ENCODE measurements at places on chromosomes 1 and 21.

DNA sequence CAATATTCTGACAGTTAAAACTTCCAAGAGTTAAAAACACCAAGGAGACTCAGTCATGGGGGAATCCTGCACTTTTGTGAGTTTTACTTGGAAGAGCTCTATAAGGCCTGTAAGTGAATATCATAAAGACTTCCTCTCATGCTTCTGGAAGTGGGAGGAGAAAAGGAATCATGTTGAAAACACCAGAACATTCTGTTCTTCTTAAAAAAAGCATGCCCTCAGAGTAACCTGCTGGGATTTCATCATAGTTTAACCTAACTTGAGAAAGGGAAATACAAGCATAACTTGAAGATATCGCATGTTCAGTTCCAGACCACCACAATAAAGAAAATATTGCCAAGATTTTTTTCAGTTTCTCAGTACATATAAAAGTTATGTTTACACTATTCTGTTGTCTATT is 51.9 kb downstream of the COL11A1 start:
- DNase-seq, result no peak

GRCh38 chr1:213821943-213822334 is 165.8 kb upstream of the PROX1 start:
- DNase-seq, result no peak

DNA sequence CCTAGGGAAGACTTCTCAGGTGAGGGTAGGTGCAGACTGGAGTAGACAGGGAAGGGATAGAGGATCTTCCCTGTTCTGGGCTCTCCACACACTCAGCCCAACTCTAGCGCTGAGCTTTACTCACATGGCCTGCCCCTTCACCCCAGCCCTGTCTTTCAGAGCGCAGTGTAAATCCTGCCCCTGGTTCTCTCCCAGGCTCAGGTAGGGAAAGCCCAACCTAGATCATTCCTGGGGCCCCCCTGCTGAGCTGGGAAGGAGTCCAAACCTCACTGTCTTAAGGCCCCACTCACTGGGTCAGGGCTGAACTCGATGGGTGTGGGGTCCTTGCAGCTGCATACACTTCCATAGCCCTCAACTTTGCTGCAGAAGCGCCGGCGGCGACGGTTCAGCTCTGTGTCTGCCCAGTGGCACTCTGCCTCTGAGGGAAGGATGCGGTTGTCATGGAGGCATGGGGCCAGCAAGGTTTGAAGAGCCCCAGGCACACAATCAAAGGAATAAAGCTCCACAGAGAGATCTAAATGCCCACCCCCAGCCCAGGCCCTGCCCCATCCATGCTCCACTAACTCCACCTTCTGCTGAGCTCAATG is 4.2 kb downstream of the POMGNT1 start:
- no peak for DNase-seq

- DNase-seq, result peak; percentile 3
Observed at GRCh38 chr1:60765204-60765603, 317.2 kb upstream of the NFIA start.

- DNase-seq, result no peak
Observed at GRCh38 chr1:7893529-7894180, 40.8 kb upstream of the UTS2 start.

DNA sequence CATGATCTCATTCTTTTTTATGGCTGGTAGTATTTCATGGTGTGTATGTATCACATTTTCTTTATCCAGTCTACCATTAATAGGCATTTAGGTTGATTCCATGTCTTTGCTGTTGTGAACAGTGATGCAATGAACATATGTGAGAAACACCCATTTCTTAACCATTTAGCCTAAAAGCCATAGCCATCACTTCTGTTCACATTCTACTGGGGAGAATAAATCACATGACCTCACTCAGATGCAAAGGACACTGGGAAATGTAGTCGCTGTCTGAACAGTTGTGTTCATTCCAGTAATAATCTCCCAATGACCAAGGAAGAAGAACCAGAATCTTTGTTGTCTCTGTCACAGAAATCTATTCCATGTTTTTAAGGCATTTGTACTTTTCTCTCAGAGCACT is 15.1 kb upstream of the PLA2G2E start:
- no peak for DNase-seq

DNA sequence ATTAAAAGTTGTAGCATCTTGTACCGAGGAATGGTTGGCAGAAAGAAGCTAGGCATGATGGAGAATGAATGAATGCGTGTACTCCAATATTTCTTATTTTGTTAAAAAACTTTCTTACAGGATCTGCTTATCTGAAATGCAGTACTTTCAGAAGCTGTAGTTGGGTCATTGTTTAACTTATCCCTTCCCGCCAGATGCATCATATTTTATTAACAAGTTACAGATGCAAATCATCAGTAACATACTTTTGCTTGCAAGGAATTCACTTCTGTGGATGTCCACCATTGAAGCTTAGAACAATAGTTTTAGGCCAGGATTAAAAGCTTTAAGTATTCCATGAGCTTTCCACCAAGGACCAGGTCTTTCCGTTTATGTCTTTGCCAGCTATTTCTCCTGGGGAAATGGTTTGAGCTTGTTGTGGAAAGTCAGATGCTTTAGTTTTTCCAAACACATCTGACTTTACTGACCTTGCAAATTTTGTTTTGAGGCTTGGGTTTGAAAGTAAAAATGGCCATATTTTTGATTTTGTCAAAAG is 65.4 kb downstream of the PATJ start:
- DNase-seq, result no peak

DNA sequence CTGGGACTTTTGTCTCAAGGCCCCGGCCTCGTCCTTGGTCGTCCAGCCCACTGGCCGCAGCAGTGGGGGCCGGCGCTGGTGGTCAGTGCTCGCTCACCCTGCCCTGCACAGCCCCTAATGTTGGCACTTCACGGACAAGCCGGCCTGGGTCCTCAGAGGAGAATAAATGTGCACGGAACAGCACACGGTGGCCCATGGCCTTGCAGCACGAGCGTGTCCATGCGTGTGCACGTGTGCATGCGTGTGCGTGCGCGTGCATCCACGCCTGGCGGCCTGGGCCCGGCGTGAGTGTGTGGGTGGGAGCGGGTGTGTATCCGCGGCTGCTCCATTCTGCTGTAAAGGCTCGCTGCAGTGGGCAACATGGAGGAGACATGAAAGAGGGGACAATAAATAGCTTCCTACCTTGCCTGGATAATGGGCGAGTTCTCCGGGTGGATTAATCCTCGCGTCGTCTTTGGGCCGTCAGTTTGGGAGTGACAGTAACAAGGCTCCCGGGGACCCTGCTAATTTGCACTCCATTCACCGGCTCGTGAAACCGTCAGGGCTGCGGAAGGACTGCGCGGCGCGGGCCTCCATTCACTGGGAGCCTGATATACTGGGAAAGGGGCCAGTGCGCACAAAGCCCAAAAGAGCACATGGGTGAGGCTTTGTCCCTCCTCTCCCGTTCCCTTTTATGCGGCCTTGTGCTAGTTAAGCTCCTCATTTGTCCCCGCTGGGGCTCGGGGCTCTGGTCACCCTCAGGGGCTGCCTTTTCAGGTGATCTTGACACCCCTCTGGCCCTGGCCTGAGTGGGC is 142.8 kb downstream of the PRDM16 start:
- DNase-seq, result no peak

DNA sequence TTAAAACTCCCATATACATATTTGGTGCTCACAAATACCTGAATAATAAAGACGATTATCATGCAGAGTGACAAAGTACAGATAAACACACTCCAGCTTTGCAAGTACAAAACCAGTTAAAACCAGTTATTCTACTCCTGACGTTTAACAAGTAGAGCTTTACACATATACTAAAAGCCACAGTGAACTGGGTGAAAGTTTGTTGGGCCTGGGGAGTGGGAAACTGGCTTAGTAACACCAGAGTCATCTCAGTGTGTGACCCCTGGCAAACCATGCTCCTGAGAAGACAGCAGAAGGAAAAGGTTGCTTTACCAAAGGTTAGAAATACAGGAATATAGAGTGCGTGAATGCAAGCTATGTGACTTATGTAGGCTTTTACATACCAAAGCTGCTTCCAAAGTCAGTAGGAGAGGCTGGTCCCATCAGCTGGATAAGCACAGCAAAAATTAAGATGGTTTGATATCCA is 148.1 kb downstream of the NRIP1 start:
- DNase-seq, result no peak

- DNase-seq, result no peak
Observed at GRCh38 chr1:229619002-229619401, 6.9 kb downstream of the TAF5L start.

GRCh38 chr1:53551428-53551995 is 92.3 kb downstream of the DMRTB1 start:
- DNase-seq, result no peak

DNA sequence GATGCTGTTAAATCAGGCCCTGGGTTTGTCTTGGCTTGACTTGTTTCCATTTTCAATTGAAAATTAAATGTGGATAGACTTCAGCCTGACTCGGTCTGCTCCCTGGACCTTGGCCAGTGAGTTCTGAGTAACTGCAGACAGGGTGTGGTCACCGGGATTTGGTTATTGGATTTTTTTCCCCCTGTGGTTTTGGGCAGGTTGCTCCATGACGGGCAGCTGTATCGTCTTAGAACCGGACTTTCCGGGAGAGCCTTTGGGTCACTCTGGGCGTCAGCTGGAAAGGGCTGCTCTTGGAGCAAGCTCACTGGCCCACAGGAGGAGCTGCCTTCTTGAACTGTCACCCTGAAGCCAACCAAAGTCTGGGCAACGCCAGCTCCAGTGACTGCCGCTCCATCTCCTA is 75.0 kb downstream of the CLIC6 start:
- DNase-seq, result no peak

- DNase-seq, result no peak
Observed at GRCh38 chr1:54486907-54487306, 61.1 kb upstream of the ACOT11 start.

- DNase-seq, result no peak
Observed at GRCh38 chr1:100868364-100868995, 26.2 kb downstream of the EXTL2 start.

Data from CD4-positive, CD25-positive, alpha-beta regulatory T cell (primary cell).